ENCODE measurements at places on chromosomes 7 and 10.
A peak's percentile ranks its signal among the peaks of the same experiment; 100 is the strongest.

DNA sequence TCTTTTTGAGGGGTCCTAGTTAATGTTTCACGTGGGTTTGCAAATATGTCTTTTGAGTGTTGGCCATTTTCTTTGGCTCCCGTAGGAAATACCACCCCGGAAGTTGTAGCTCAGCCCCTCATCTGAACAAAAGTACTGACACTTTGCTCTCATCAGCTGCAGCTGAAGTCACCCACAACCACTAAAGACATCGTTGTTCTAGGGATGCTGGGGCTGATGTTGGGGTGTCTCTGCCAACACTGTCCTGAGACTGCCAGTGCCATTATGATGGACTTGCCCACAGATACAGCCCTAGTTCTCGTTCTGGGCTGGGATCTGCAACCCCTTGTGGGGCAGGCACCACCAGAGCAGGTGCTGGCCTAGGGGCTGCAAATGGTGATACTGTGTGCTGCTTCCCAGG, 82.6 kb upstream of the ARHGAP21 start:
- DNase-seq: no peak

GRCh38 chr7:99083733-99084132, 60.2 kb downstream of the SMURF1 start:
- no peak for DNase-seq

- DNase-seq: no peak
Observed at GRCh38 chr10:27482984-27483956, 20.8 kb upstream of the RAB18 start.

DNA sequence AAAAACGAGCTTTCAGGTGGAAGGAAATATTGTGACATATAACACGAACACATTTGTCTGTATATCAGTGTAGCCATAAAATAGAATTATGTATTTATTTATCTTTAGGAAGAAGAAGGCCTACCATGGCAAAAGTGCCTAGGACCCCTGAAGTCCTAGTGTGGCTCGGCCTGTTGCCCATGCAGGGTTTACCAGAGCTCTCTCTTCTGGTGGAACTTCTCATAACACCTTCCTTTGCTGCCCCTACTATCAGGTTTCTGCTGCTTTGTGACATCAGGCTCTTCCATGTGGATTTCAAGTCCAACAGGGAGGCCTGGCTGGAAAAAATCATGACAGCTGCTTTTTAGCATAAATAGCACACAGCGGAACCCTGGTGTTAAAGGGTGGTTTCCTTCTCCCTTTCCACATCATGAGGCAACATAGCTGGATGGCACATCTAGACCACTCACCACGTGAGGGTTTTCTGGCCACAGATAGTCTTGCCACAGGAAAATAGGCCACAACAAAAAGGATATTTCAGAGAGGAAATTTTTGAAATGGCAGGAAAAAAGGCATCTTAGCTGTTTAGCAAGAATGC, 44.8 kb upstream of the ADO start:
- no peak for DNase-seq

DNA sequence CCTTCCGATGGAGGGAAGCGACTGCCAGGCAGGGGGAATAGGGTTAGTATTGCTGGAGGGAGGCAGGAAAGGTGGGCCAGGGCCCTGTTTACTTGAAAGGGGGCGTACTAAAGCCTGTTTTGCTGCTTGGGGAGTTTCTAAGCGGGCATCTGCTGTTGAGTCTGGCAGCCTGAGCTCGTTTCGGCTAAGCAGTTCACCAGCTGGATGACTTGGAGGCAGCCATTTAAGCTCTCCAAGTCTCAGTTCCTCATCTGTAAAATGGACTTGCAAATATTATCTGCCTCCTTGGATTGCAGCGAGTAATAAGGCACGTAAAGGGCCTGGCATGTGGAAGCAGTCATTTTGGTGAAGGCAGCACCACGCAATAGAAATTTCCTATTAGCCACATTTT, 44.0 kb downstream of the LDB3 start:
- DNase-seq: no peak

DNA sequence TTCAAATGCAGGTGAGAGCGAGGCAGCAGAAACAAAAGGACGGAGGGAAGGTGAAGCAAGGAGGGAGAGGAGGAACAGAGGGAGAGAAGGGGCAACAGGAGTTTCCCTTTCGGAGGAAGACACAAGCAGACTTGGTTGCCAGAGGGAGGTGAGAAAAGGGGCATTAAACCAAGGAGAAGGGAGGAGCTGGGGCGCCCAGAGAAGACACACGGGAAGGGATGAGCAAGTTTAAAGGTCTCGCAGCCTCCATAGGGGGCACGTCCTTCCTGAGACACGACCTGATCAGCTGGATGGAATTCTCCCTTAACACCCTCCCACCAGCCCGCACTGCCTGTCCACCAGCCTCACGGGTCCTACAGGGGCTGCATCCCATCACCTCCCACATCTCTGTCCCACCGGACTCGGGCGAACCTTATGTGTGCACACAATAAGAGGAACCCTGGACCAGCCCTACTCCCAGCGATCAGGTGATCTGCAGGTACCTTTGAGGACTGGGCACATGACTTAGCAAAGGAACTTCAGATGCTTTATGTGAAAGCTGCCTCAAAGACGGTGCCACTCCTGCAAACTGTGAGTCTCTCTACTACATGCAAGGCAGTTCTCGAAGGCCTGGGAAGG, 251.2 kb downstream of the TNS3 start:
- DNase-seq: no peak

GRCh38 chr7:129367700-129368388, 66.4 kb upstream of the STRIP2 start:
- DNase-seq: peak; percentile 65

- DNase-seq: no peak
Observed at GRCh38 chr7:43569424-43569823, 13.5 kb upstream of the STK17A start.

DNA sequence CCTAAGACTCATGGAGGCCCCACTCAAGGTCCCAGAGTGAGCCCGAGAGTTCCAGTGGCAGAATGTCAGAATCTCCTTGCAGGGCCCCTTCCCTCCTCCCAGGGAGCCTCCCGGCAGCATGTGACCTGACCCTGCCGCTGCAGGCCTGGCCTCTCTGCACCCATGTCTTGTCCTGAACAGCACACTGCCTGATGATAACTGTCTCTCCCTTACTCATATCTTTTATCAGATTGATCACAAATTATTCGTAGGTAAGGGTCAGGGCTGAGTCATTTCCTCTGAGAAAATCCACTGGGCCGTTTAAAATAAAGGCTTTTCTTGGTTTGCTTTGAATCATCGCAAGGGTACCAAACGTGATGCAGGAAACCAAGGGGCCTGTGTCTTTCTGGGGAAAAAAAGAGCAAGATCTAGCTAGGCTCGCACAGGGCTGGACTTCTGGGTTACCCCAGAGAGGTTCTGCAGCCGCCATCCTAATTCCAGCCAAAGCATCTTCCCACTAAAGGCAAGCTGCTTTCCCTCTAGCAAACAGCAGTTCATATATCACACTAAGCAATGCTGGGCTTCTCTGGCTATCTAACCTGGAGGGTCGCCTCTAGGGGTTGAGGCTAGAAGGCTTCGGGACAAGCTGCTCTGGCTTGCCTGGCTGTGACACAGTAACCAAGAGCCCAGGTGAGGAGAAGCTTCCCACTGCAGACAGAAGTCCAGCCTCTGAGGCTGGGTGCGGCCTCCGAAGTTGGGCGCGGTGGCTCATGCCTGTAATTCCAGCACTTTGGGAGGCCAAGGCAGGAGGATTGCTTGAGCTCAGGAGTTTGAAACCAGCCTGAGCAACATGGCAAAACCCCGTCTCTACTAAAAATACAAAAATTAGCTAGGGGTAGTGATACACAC, 104.9 kb downstream of the SPDYE5 start:
- DNase-seq: peak; percentile 13

GRCh38 chr10:1328981-1329614, 272.9 kb downstream of the WDR37 start:
- no peak for DNase-seq

DNA sequence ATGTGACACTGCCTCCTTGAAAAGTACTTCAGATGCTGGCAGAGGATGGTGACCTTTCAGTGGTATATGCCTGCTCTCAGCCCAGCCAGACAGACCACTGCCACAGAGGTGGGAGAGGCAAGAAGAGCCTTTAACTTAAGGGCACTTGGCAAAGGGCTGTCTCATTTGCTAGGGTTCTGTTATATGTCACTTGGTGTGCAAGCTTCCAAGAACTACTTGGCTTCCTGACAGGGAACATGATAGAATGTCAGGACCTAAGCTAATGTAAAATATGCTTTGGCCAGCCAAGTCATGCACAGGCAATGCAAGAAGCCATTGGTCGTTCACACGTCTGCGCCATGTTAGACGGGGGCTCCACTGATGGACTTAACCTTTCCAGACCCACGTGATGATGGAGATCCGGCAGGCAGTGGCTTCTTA, 54.7 kb downstream of the RBM20 start:
- no peak for DNase-seq

GRCh38 chr7:107234436-107234835, 65.6 kb downstream of the HBP1 start:
- no peak for DNase-seq

DNA sequence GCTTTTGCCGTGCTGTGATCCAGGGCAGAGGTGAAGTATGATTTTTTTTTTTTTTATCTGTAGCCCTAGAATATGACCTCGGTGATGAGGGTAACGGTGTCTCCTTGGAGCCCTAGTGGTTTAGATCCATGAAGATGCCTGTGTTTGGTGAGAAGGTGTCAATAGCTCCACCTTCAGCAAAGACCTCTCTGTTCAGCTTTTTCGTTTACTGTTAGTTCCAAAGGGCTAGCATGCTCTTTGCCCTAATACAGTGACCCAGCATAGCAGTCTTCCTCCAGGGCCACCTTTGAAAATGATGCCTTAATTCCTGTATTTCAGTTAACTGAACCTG, 746 bp upstream of the MRPS16 start:
- DNase-seq: no peak

- no peak for DNase-seq
Observed at GRCh38 chr7:22944510-22944909, 69.4 kb downstream of the HYCC1 start.

GRCh38 chr10:35124540-35124939, 2.1 kb upstream of the CREM start:
- DNase-seq: no peak

GRCh38 chr7:42606193-42606905, 305.5 kb downstream of the C7orf25 start:
- DNase-seq: no peak

DNA sequence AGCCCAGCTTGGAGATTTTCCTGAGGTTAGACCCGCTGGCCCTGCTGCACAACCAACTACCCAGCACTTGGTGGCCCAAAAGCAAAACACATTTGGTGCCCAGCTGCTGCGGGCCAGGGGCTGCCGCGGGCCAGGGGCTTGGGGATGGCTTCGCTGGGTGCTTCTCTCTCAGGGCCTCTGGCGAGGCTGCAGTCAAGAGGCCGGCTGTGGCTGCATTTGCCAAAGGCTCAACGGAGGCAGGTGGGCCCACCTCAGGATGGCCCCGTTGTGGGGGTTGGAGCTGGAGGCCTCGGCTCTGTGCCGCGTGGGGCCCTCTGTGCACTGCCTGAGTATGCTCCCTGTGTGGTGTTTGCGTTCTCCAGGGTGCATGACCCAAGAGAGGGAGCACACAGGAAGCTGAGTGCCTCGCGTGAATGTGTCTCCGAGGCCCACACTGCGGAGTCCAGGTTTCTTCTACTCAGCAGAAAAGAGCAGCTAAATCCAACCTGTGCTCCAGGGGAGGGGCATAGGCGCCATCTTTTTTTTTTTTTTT, 17.5 kb upstream of the UBE3C start:
- DNase-seq: no peak

DNA sequence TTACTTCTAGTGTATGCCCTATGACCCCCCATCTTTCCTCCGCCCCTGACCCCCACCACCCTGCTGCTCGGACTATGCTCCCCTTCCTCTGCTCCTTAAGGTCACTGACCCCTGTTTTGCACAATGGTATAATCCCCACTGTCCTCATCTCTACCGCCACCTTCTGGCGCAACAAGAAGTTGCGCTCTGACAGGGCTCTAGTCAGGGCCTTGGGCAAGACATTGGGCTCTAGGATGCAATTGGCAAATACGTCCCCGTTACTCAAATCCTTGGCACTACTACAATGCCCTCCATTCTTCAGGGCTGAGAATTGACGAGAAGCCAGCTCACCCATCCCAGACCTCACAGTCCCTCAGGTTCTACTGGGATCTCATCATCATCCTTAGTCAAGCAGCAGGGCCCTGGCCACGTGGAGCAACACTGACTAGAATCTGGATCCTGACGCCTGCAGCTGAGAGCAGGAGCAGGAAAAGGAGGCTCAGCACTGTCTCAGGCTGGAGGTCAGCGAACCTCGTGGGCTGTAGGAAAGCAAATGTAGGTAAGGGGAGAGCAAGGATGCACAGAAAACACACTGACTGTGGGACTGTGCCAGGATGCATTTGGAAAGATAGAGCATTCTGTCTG, 10.6 kb downstream of the LRIT2 start:
- DNase-seq: peak; percentile 8
